ENCODE measurements at places on chromosomes 3 and 15.

- peaks cover 22% of the 10 kb centered on the region for H3K36me3 ChIP-seq
- H3K4me1 ChIP-seq: peaks cover 54% of the 10 kb centered on the region
- H3K4me3 ChIP-seq: peak overlapping the region; percentile 96
- H3K27me3 ChIP-seq: no peaks in the 10 kb centered on the region
- peak overlapping the region; percentile 95 for H3K27ac ChIP-seq
- no peak for DNase-seq
Observed at GRCh38 chr15:81323559-81323943, 390 bp downstream of the STARD5 start.

DNA sequence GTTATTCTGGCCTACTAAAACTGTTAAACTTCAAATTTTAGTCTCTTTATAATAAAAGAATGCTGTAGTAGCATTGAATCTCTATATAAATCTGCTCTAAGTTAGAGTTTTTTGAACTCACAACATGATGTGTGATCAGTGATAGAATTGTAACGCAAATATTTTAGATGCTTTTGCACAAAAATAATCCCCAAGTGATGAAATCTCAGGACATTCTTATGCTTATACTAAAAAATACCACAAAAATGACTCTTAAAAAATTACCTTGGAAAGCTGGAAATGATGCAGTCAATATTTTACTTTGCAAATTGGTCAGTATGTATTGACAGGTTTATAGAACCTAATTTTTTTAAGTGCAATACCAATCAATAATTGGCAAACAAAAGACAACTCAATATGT is 375.3 kb downstream of the TBC1D5 start:
- H3K27ac ChIP-seq: no peak overlapping the region
- no peak for DNase-seq
- no peaks in the 10 kb centered on the region for H3K27me3 ChIP-seq
- peaks cover 35% of the 10 kb centered on the region for H3K36me3 ChIP-seq
- no peak overlapping the region for H3K4me3 ChIP-seq
- no peaks in the 10 kb centered on the region for H3K4me1 ChIP-seq

- H3K4me1 ChIP-seq: no peaks in the 10 kb centered on the region
- no peak overlapping the region for H3K4me3 ChIP-seq
- DNase-seq: no peak
- H3K27me3 ChIP-seq: no peaks in the 10 kb centered on the region
- H3K27ac ChIP-seq: no peak overlapping the region
- H3K36me3 ChIP-seq: peaks cover 9% of the 10 kb centered on the region
Observed at GRCh38 chr3:196914866-196915265, 27.5 kb downstream of the NCBP2 start.

DNA sequence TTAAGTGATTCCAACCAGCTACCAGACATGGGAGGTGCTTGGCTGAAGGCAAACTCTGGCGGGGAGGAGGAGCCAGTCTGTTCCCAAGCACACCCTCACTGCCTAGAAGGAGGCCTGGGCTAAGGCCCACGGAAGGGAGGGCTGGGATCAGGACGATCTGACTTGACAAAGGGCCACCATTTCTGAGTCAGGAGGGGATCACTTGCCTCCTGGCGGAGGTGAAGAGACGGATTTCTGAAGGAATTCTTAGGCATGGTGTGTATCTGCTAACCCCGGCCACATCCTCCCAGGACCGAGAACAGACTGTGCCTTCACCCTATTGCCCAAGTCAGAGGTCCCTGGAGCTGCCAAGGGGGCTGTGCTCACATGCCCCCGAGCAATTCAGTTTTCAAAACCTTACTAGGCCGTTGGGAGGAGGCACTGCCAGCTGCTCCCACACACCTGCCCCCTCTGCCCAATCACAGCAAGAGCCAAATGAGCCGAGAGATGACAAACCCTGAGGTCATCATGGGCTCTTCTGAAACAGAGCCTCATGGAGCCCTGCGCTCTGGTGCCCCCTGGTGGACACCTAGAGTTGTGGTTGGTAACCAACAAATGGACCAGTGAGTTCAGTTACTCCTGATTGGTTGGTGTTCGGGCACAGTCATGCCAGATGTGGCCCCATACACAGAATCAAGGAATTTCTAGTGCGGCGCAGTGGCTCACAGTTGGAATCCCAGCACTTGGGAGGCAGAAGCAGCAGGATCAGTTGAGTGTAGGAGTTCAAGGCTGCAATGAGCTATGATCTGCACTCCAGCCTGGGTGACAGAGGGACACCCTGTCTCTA is 6.5 kb upstream of the TNK2 start:
- DNase-seq: peak; percentile 91
- no peak overlapping the region for H3K4me3 ChIP-seq
- H3K36me3 ChIP-seq: no peaks in the 10 kb centered on the region
- peaks cover 1% of the 10 kb centered on the region for H3K27me3 ChIP-seq
- peaks cover 10% of the 10 kb centered on the region for H3K4me1 ChIP-seq

DNA sequence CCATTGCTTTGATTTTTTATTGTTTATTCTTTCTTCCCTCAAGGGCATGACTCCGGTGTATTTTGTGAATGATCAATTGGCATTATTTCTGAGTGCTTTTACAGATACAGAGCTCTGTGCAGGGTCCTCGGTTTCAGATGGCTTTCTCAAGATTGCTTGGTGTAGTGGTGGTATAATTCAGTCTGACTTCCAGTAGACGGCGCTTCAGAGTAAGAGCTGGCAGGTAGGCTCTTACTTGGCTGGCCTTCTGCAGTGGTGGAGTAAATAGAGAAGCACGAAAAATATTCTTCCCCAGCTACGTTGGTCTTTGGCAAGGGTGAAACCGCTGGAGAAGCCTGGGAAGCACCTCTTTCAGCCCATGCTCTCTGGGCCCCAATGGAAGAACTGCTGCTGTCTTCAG is 723.0 kb upstream of the BCHE start:
- H3K4me3 ChIP-seq: no peak overlapping the region
- H3K4me1 ChIP-seq: no peaks in the 10 kb centered on the region
- no peak for DNase-seq
- no peak overlapping the region for H3K27ac ChIP-seq
- no peaks in the 10 kb centered on the region for H3K27me3 ChIP-seq
- no peaks in the 10 kb centered on the region for H3K36me3 ChIP-seq
